ENCODE measurements at places on chromosomes 16 and 17.

GRCh38 chr17:50721194-50722010, 2.0 kb downstream of the LUC7L3 start:
- no peak for DNase-seq

DNA sequence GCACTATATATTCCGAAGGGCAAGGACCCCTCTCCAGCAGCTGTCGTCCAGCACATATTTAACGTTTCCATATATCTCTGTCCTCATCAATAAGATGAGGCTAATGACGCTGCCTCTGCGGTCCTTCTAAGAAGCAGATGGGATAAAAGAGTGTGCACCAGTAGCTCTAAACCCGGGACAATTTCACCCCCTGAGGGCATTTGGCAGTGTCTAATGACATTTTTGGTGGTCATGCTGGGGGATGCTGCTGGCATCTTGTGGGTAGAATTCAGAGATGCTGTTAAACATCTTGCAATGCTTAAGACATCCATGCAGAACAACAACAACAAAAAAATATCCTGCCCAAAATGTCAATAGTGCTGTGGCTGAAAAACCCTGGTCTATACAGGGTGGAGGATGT, 372.9 kb downstream of the CDH13 start:
- no peak for DNase-seq

- no peak for DNase-seq
These were observed 279.0 kb downstream of the PMP22 start for GRCh38 chr17:14986127-14986526.

GRCh38 chr17:38749223-38750043, 1.3 kb upstream of the PCGF2 start:
- peak; percentile 87 for DNase-seq

DNA sequence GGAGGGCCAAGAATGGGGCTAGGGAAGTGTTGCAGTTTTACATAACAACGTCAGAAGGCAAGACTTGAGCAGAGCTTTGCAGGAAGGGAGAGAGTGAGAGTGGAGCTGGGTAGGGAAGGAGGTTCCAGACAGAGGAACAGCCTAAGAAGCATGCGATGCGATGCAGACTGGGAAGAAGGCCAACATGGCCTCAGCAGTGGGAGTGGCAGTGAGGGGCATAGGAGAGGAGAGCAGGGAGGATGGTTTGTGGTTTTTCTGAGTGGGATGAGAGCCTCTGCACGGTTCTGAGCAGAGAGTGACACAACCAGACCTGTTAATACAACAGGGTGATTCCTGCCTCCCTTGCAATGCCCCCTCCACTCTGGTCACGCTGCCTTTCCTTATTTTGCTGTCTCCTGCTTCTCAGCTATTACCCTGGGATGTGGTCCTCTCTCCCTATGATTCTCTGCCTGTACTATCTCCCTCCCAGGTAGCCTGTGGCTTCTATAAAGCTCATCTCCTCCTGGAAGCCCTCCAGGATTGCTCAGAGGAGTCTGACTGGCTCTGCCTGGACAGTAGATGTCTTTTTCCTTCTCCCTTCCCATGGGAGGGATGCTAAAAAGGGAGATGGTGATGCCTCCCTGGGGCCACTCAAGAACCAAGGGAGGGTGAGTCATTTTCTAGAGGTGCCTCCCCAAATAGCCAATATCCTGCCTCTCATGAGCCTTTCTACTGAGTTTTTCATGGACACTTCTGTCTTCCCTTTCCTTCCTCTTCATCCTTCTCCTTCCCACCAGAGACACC, 38.7 kb upstream of the NGFR start:
- no peak for DNase-seq

- no peak for DNase-seq
These were observed 103.9 kb upstream of the CHMP6 start for GRCh38 chr17:80887639-80888175.

GRCh38 chr17:2779545-2779944, 16.7 kb upstream of the RAP1GAP2 start:
- no peak for DNase-seq

- no peak for DNase-seq
These were observed 18.9 kb upstream of the GINS2 start for GRCh38 chr16:85707528-85708095.

Data from right kidney (tissue), 9 donors.